ELR (cell line): ENCODE measurements at places on chromosomes 11 and 22.

- no peak for DNase-seq
These were observed 14.4 kb upstream of the EHD1 start for GRCh38 chr11:64892838-64893193.

DNA sequence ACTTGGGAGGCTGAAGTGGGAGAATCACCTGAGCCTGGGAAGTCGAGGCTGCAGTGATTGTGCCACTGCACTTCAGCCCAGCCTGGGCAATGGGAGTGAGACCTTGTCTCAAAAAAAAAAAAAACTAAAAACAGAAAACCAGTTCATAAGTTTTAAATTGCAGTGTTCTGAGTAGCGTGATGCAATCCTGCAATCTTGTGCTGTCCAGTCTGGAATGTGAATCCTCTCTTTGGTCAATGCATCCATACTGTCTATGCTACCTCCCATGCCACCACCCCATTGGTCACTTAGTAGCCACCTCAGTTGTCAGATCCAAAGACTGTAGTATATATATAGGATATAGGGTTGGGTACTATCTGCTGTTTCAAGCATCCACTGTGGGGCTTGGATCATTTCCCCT is 11.1 kb downstream of the YAP1 start:
- DNase-seq, result no peak

GRCh38 chr11:132463295-132464002 is 1068.9 kb downstream of the OPCML start:
- no peak for DNase-seq

- DNase-seq, result no peak
These were observed 78.0 kb downstream of the PHF21B start for GRCh38 chr22:44931766-44932165.

GRCh38 chr11:133991101-133991500 is 34.3 kb upstream of the IGSF9B start:
- DNase-seq, result no peak

GRCh38 chr11:123056835-123057491 is 5.0 kb downstream of the HSPA8 start:
- DNase-seq, result no peak

- DNase-seq, result no peak
These were observed 319.1 kb downstream of the BRD1 start for GRCh38 chr22:49508561-49508960.

DNA sequence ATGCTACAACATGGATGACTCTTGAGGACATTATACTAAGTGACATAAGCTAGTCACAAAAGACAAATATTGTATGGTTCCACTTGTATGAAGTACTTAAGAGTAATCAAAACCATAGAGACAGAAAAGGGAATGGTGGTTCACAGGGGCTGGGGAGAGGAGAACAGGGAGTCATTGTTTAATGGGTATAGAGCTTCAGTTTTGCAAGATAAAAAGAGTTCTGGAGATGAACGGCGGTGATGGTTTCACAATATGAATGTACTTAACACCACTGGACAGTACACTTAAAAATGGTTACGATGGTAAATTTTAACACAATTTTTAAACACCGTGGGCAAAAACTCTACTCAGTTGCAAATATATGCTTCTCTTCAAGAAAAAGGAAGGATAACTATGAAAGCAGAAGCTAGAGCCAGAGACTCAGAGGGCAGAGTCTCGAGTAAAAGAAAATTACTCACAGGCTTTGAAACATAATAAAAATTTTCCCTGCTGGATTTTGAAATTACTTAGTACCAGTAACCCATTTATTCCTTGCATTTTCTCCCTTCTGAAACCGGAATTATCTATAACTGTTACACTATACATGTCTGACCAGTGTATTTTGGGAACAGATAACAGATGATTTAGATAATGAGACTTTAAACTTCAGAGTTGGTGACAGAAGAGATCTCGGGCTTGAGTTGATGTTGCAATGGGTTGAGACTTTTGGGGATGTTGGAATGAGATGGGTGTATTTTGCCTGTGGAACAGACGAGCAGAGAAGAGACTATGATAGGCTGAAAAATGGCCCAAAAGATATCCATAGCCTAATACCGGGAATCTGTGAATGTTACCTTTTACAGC is 15.0 kb downstream of the MRTFA start:
- no peak for DNase-seq

GRCh38 chr11:11937957-11938356 is 70.5 kb downstream of the DKK3 start:
- peak; percentile 73 for DNase-seq

DNA sequence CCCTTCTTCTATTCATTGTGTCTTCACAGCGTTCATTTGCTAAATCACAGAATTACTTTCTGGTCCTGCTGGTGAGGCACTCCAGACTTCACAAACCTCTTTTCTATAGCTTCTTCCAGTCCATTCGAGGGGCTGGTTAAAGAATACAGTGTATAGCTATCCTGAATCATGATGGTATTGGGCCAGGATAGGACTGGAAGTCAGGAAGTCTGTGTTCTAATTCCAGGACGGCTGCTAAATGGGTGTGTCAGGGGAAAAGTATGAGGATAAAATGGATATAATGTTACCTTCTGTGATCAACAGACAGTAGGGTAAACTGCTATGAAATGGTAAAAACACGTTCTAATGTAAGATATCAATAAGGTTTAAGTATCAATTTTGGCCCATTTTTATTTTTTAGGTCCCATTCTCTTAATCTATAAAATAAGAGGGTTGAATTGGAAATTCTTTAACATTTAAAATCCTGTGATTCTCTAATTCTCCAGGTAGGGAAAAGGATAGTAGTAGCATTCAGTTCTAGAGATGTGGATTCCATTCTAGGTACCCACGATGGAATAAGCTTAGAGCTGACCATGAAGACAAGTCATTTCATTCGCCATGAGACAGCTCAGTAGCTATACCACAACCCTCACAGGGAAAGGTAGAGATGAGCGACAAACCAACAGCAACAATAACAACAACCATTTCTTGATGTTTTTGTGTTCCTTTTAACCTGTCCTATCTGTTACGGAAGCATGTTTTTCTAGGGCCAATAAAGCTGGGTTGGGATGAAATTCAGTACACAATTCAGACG is 96.1 kb downstream of the SLC1A2 start:
- DNase-seq, result peak; percentile 36

DNA sequence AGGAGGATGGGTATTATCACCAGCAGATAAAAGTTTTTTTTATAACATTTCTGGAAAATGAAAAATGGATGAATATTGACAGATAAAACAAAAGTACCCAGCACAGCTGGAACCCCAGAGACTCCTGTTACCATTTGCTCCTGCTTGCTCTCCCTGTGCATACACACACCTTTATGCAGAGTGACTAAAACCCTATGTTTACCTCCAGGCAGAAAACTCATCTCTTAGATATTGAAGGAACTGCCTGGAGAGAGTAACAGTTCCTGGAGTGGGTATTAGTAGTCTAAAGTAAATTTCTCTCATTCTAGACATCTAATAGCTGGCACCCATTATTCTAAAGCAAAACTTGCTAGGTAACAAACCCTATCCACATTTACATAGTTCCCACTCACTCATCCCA is 38.0 kb downstream of the CYP2R1 start:
- no peak for DNase-seq

- DNase-seq, result no peak
These were observed 88.2 kb upstream of the TP53I11 start for GRCh38 chr11:45038923-45039322.

DNA sequence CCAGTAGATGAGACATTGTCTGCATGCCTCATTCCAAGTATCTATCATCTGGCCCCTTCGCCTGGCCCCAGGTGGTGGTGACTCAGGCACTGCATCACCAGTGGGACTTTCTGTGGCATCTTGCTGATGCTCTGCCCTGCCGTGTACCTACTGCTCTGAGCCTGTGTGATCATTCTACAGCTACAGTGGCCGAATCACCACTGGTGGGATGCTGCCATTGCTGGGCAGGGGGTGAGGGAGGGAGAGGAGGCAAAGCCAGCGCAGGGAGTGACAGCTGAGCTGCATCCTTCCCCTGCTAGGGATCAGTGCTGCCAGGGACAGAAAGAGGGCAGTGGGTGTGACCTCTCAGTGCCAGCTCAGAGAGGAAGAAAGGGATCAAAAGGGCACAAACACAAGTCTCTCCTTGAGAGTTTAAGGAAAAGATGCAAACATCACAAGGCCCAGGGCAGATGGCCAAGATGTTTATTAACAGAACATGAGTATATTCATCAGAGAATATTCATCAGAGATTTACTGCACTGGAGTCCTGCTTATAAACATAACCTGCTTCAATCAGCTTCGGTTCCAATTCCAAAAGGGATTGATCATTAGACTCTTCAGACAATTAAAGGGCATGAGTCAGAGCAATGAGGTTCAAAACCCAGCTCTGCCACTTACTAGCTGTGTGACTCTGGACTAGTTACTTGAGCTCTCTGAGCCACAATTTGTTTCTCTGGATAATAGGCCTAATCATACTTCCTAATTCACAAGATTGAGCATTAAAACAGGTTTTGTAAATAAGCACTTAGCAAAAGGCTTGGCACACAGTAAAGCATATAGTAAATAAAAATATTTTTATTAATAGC is 109.8 kb downstream of the NAT10 start:
- DNase-seq, result peak; percentile 92

GRCh38 chr11:279040-279965 is 1.1 kb downstream of the NLRP6 start:
- DNase-seq, result no peak

DNA sequence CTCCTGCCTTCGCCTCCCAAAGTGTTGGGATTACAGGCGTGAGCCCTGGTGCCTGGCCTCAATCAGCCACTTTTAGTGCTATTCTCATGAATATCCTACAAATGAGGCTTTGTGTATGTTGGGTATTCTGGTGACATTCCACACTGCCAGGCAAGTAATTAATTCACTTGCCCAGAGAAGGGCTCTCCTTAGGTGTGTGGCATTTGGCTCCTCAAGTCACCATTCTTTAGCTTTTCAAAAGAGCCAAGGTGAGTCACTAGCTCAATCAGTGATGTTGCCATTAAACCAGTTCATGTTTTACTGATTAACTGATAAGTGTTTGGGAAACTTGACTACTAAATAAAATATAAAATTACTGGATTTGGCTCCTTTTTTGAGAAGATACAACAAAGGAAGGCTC is 52.2 kb downstream of the SLC25A17 start:
- DNase-seq, result no peak

DNA sequence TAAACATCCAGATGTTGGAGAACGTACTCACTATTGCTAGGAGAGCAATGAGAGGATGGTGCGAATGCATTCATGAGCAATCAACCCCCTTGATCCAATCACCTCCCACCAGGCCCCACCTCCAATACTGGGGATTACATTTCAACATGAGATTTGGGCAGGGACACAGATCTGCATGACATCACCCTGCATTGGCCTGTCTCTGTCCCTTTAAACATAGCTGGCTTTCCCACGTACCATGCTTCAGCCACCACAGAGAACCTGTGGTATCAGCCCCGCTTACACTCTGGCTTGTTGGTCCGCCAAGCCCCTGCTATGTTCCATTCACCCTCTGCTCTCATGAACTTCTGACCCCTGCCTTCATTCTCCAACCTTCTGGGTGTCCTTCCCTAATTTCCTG is 157.5 kb upstream of the E2F8 start:
- no peak for DNase-seq

GRCh38 chr22:27796829-27797519 is 4.6 kb downstream of the MN1 start:
- DNase-seq, result no peak

- DNase-seq, result peak; percentile 64
These were observed 603 bp upstream of the ZFTA start for GRCh38 chr11:63769042-63769713.

- no peak for DNase-seq
These were observed 53.7 kb downstream of the ARFGAP3 start for GRCh38 chr22:42803389-42803788.

DNA sequence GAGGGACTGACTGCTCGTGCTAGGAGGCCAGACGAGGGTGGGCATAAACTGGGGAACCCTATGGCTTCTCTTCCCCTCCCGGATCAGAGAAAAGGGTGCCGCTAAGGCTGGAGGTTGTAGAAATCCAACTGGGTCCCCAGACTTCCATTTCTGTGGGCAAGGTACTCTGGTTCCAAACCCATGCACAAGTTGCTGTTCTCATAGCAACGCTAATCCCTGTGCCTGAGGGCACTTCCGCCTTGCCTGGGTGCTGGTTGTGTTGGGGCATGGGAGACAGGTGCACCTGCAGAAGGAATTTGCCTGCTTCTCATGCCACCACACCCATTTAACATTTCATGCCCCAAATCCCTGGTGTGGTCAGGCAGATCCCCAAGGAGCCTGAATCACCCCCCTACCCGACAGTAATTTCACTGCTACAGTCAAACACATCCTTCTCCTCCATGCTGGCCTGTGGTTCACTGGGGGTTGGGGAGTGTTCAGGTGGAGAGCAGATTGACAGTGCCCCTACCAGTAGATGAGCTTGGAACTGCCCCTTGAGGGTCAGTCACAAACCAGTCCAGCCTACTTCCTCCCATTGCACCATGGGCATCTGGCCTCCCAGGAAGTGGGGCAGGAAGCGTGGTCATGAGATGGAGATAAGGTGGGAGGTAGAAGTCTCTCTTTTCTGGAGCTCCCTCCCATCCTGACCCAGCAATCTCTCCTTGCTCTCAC is 1.2 kb downstream of the C2CD2L start:
- DNase-seq, result peak; percentile 60

DNA sequence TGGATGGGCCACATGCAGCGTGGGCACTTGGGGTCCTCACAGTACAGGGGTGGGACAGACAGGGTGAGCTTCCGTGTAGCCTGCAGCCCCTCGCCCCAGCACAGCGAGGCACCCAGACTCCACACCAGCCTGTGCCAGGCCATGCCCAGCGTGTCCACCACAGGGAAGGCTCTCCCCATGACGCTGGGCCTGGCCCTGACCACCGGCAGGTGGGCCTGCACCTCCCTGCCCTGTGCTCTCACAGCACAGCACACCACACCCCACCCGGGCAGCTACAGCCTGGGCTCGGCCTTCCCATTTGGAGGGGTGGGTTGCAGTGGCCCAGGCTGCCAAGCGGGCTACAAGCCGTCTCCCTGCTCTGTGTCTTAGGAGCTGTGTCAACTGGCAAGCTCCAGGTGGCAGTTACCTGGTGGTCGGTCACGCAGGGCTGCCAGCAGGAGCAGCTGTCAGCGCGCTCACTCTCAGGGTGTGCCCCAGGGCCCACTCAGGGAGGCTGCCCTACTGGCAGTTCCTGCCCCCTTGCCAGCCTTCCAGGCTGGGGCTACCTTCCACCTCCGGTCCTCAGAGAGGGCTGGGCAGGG is 4.6 kb downstream of the MOB2 start:
- no peak for DNase-seq

DNA sequence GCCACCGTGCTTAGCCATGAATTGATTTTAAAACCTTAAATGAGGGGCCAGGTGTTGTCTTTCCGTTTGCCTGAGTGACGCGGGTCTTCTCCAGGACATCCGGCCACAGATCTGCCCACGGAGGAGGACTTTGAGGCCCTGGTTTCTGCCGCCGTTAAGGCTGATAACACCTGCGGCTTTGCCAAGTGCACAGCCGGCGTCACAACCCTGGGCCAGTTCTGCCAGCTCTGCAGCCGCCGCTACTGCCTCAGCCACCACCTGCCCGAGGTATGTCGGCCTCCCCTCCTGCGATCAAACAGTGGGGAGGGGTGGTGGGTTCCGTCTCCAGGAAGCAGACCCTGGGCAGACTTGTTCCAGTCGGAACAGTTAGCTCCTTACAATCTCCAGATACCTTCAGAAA is 34.4 kb downstream of the IGHMBP2 start:
- no peak for DNase-seq

GRCh38 chr11:134223121-134223520 is 646 bp downstream of the NCAPD3 start:
- peak; percentile 21 for DNase-seq
